ENCODE measurements at places on chromosomes 5 and 9.
A peak's percentile ranks its signal among the peaks of the same experiment; 100 is the strongest.

DNA sequence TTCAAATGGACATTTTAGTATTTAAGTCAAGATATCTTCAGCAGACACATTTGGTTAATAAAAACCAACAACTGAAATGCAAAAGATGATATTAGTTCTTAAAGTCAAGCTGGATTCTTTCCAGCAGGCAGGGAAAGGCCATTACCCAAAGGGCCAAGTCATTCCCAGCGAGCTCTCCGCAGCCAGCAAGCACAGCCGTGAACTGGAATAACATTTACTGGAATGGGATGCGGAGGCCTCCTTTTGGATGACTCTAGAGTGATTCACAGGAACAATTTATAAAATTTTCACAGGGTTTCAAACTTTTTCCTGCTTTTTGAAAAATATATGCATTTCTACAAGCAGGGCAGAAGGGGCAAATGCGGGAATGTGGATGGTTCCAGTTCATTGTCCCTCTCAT, 76.6 kb upstream of the DAB2 start:
- no peak for ATAC-seq

DNA sequence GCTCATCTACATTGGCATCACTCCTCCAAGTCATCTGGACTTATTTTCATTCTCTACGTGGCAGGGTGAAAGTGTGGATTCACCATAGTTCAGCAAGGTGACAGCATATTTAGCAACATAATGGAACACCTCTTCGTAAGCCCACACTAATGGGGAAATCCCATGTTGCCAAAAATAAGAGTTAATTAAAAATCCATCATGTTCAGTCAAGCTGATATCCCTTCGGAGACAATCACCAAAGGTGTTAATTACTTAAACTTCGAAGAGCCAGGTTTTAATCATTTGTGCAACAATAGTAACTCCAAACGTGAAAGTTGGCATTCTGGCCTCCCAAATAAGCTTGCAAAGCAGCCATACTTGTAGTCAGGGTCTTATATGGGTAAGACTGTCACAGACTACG, 242.9 kb downstream of the NSG2 start:
- ATAC-seq = no peak

GRCh38 chr5:79109527-79110492, 1.8 kb upstream of the BHMT start:
- no peak for ATAC-seq

GRCh38 chr5:72005671-72006070, 101.6 kb upstream of the MAP1B start:
- peak; percentile 41 for ATAC-seq

- peak; percentile 28 for ATAC-seq
These were observed 75.7 kb upstream of the CCDC112 start for GRCh38 chr5:115372146-115372545.

Data from esophagus mucosa (tissue), 1 donor.